ENCODE measurements at places on chromosomes 7 and 10.

DNA sequence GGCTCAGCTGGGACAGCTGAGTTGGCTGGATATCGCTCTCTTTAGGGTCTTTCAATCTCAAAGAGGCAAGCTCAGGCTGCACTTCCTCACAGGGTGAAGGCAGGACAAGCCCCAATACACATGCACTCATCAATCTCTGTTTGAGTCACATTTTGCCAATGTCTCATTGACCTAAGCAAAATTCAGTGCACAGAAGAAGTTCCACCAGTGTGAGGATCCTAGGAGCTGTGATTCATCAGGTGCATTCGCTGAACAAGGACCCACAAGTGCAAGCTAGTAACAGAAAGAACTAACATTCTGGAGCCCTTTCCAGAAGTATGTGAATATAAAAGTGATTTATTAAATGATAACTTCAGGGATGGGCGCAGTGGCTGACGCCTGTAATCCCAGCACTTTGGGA, 477.2 kb downstream of the GPAM start:
- H3K27me3 ChIP-seq, result no peaks in the 10 kb centered on the region
- H3K4me3 ChIP-seq, result no peak overlapping the region
- no peaks in the 10 kb centered on the region for H3K36me3 ChIP-seq

DNA sequence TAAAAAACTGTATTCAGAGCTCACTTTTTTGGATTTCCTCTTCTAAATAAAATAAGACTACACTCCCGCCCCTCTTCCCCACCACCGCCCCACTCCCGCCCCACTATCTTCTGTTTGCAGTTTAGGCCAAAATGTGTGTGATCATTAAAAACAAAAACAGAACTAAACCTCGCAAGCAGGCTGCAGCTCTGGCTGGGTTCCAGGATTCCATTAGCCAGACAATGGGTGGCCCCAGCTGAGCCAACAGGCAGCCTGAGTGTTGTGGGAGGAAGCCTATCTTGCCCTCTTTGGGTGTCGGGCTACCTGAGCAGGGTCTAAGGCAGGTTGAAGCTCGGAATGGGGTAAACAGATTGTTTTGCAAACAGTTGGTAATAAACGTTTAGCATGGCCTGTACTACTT, 41.7 kb downstream of the ARL4A start:
- no peak overlapping the region for H3K4me3 ChIP-seq
- DNase-seq, result no peak
- H3K27ac ChIP-seq, result no peak overlapping the region
- H3K27me3 ChIP-seq, result no peaks in the 10 kb centered on the region
- H3K36me3 ChIP-seq, result no peaks in the 10 kb centered on the region

DNA sequence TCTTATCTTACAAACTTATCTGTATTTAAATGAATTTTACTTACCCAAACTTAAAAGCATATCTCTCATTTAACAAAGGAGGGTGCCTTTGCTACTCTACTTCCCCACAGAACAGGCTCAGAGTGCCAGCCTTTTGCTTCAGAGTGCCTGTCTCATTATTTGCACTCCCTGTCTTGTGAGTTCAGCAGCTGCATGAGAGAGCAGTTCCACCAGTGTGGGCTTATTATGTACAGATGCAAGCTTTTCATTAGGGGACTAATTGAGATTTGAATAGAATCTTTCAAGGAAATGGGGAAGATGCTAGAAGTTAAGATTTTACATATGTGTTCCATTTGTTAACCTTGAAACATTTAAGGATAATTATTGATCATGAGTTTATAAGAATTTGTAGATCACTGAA, 310.2 kb upstream of the LRRN3 start:
- no peaks in the 10 kb centered on the region for H3K36me3 ChIP-seq
- H3K4me3 ChIP-seq, result no peak overlapping the region
- no peaks in the 10 kb centered on the region for H3K27me3 ChIP-seq
- no peak for DNase-seq

GRCh38 chr7:7324698-7325097, 142.4 kb downstream of the C1GALT1 start:
- H3K4me1 ChIP-seq, result no peaks in the 10 kb centered on the region
- no peak overlapping the region for H3K4me3 ChIP-seq
- DNase-seq, result no peak
- no peaks in the 10 kb centered on the region for H3K27me3 ChIP-seq
- H3K27ac ChIP-seq, result no peak overlapping the region
- H3K36me3 ChIP-seq, result no peaks in the 10 kb centered on the region

- H3K27me3 ChIP-seq, result peaks cover 24% of the 10 kb centered on the region
- H3K4me1 ChIP-seq, result no peaks in the 10 kb centered on the region
Observed at GRCh38 chr10:97097084-97097433, 88.7 kb downstream of the SLIT1 start.

DNA sequence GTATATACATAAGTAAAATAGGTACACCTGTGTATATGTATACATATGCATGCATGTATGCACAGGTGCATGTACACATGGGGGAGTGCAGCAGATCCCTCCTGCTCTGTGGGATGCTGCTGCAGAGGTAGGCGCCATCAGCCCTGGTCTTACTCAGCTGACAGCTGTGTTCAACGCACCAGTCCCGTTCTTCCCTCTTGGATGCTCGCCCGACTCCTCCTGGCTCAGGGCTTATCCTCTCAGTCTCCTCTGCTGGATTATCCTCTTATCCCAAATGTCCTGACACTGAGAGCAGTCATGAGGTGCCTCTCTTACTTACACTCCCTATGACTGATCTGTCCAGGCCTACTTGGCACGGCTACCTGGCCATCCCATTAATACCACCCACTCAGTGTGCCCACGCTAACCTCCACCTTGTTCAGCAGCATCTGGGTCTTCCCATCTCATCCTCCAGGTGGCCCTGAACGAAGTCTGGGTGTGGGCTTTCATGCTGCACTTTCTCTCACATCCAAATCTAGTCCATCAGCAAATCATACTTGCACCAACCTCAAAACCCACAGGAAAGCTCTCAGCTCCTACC, 357.1 kb downstream of the TCERG1L start:
- no peaks in the 10 kb centered on the region for H3K27me3 ChIP-seq
- no peak overlapping the region for H3K4me3 ChIP-seq
- H3K27ac ChIP-seq, result no peak overlapping the region

Measured in HCT116 (cell line).